ENCODE measurements at places on chromosomes 1 and 21.
A peak's percentile ranks its signal among the peaks of the same experiment; 100 is the strongest.

- no peak for DNase-seq
Measured at GRCh38 chr1:239493811-239494414, 107.5 kb downstream of the CHRM3 start.

- no peak for DNase-seq
Measured at GRCh38 chr1:204802401-204803175, 68.1 kb upstream of the NFASC start.

GRCh38 chr1:200128081-200128480, 100.6 kb downstream of the NR5A2 start:
- no peak for DNase-seq

GRCh38 chr1:106268070-106268469, 788.4 kb upstream of the PRMT6 start:
- DNase-seq, result peak; percentile 13

- no peak for DNase-seq
Measured at GRCh38 chr1:242454262-242455051, 70.0 kb downstream of the PLD5 start.

DNA sequence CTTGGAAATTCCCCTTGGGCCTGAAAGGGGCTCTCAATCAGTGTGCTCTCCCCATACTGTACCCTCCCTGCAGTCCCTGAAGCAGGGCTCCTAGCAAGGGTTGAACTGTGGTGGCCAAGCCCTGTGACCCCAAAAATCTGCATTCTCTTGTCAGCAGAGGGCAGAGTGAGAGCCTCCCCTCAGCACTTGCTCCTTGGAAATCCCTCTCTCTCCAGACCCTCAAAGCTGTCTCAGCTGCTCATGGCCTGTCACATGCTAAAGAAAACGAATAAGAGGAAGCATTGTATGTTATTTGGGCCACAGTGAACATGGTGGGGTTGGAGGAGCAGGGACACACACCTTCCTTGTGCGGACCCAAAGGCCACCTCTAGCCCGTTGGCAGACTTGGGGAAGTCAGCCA, 47.2 kb upstream of the SYNC start:
- no peak for DNase-seq

GRCh38 chr1:20850021-20850420, 62.9 kb upstream of the HP1BP3 start:
- DNase-seq, result no peak

- no peak for DNase-seq
Measured at GRCh38 chr1:247324923-247325322, 6.7 kb downstream of the ZNF496 start.

DNA sequence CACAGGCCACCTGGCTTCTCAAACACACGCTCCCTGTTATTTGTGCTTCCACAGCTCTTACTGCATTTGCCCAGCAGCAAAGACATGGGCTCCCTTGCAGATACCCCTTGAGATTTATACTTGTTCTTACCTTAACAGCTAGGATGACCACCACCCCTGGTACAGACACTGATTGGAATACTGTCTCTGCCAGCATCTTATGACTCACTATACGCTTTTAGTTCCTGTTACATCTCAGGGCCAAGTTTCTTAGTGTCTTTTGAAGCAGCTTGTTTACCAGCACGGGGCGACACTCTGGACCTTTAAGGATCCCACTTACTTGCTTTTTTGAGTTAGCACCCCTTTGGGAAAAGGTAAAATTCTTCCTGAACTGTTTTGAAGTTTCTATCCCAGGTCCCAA, 874.8 kb downstream of the KCNT2 start:
- DNase-seq, result no peak

GRCh38 chr1:93014168-93014567, 52.9 kb upstream of the DIPK1A start:
- no peak for DNase-seq

GRCh38 chr1:209367061-209367772, 216.3 kb upstream of the CAMK1G start:
- no peak for DNase-seq

DNA sequence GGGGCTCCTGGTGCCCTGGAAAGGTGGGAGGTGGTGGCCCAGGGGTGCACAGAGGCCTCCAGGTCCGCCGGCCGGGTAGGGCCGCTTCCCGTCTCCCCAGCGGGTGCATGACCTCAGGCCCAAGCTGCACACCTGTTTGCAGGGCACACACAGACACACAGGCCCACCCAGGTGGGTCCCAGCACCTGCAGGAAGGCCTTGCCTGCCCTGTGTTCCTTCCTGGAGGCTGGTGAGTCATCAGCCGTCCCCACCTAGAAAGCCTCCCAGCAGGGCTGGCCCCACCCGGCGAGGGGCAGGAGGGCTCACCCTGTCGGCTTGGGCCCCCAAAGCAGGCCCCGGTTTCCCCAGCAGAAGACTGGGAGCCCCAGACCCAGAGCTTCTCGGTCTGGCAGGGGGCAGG, 23.6 kb upstream of the TTLL10 start:
- DNase-seq, result no peak

DNA sequence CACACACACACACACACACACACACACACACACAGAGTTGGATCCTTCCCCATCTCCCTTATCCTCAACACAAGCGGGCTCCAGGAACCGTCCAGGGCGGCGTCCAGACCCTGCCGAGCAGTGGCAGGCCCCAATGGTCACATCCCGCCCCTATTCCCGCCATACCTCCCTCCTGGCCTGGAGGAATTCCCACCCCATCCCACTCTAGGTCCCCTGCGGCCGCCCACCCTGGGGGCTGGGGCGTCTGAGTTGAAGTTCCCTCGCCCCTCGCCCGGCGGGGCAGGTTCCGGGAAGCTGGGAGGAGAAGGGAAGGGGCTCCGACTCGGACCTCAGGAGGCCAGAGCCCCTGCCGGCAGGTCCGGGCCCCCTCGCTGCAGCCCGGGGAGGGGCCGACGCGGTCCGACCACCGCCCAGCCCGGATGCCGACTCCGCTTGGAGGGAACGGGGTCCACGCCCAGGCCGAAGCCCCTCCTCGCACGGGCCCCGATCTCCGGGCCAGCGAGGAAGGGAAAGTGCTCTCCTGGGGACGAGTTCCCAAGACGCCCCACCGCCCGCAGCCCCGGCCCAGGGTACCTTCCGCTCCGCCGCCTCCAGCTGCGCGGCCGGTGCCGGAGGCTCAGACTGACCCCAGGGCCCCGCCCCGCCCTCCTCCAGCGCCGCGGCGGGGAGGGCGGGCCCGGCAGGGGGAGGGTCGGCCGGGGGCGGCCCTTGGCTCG, at the start of gene RHOC:
Gene RHOC (minus strand): TSS at position 623 of the 716 bp plus-strand sequence. CDS start 3,328 bp downstream, outside the sequence.
- no peak for DNase-seq

DNA sequence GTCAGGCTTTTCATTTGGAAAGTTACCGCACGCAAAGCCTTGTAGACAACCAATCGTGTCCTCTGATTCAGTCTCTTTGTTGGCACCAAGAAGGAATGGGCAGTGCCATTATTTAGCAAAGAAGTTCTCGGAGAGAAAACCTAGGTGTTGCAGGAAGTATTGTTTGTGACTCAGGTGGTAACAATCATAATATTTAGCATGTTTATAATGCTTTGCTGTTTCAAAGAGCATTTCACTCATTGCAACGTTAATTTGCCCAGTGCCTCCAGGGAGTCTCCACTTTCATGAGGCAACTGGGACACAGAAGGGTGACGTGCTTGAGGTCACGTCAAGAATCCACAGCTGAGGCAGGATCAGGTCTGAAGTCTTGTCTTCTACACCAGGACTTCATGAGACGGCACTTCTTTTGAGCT, 31.4 kb downstream of the STPG1 start:
- no peak for DNase-seq

GRCh38 chr1:26284597-26285347, 4.9 kb downstream of the SH3BGRL3 start:
- peak; percentile 46 for DNase-seq

GRCh38 chr1:79128722-79129121, 122.2 kb upstream of the ADGRL4 start:
- DNase-seq, result no peak

DNA sequence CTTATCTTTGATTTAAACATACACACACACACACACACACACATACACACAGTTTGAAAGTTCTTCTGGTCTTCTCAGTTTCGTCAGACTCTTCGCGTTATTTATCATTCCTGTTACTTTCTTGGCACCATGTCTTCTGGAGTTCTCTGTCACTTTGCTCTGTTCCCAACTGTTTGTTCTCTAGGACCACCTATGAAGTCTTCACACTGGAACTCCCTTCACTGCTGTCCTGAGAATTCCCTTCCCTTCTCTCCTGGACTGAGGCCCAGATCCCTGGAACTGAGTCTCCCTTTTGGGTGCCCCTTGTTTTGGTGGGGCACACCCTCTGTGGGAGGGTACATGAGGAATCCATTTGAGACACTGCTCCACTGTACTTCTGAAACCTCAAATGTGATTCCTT, 30.5 kb downstream of the ALG14 start:
- no peak for DNase-seq

- DNase-seq, result no peak
Measured at GRCh38 chr1:7046891-7047290, 261.6 kb downstream of the CAMTA1 start.

GRCh38 chr21:14683063-14683462, 136.9 kb upstream of the SAMSN1 start:
- no peak for DNase-seq

DNA sequence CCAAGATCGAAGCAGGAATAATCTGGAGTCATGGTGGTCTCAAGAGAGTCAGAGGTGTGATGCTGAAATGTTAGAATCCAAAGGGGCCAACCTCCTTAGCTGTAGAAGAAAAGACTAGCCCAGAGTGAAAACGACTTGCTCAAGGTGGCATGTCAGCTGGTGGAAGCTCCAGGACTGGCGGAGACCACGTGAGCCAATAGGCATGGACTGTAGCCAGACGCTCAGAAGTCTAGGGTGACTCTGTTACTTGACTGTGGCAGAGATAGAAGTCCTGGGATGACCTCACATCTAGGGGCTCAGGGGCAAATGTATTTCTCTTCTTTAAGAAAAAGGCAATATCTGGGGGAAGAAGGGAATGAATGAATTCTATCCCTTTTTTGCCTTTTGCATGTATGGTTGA, 267.4 kb downstream of the ATG4C start:
- no peak for DNase-seq

DNA sequence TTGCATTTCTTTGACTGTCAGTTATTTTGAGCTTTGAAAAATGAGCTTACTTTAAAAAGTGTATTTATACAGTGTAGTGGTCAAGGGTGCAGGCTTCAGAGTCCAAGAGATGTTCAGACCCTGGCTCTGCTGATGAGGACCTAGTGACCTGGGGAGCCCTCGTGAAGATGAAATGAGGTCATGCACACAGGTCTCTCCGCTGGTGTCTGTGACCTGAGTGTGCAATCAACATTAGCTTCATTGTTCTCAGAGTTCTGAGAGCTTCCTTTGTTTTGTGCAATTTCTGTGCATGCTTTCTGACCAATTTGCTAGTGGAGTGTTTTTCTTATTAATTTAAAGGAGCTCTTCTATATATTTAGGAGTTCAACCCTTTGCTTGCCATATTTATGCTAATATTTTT, 71.3 kb downstream of the RIPK4 start:
- no peak for DNase-seq

DNA sequence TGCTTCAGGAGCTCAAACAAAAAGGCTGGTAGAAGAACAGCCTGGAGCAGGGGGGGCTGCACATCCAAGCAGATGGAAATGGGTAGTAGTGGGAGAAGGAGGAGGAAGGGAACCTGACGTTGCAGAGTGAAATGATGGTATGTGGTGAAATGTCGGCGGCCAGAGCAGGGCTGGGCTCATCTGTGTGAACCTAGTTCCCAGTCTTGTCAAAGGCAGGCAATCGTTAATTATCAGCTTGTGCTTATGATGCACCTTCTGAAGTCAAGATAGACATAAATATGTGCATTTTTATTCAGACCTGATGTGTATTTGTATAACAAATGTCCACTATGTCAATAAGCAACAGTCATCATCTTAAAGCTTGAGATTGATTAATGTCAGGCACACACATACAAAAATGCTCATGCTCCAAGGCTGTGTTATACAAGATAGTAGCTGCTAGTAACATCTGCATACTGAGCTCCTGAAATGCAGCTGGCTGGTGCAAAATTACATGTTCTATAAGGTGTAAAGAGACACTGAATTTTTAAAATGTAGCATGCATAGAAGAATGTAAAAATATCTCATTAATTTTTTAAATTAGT, 10.6 kb upstream of the ATP6V1G3 start:
- no peak for DNase-seq

DNA sequence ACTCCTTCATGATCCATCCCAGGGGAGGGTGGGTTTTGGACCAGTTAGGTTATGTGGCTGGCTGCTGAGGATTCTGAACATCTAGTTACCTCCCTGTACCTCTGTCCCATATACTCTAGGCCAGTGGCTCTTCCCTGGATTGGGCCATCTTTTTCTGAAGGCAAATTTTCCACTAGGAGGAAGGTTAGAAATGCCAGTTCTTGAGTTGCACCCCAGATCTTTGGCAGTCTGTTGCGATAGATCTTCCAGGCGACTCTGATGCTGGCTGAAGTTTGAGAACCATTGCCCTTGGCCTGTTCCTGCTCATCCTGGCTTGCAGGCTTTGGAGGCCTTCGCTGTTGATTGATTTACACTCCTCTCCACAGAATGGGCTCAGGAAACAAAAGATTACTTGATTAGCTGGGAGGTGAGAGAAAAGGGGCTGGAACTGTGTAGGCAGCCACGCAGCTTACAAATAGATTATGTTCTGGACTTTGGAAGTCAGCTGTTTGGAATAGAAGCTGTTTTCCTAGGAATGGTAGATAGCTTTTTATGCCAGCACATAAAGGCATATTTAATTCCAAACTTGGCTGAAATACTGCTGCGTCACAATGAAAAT, 110.1 kb downstream of the MRPS6 start:
- DNase-seq, result no peak

DNA sequence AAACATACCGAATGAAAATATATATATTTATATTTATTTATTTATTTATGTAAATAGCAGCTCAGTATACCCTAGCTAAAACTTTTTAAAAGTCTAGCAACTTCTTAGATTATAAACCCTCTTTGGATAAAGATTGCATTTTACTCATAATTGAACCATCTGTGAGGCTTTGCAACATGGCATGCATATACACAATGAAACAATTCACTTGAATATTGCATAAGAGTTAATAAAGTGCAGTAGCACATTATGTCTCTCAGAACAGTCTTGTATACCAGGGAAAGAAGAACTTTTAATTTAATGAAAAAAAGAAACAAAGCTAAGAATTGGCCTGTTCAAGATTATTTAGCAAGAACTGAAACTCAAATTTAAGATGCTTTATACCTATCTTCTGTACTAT, 1363.9 kb upstream of the ADGRL2 start:
- no peak for DNase-seq

GRCh38 chr1:39187275-39188046, 17.0 kb upstream of the MACF1 start:
- DNase-seq, result no peak

All from dorsolateral prefrontal cortex (tissue), 122 donors.